ENCODE measurements at places on chromosomes 4 and X.

DNA sequence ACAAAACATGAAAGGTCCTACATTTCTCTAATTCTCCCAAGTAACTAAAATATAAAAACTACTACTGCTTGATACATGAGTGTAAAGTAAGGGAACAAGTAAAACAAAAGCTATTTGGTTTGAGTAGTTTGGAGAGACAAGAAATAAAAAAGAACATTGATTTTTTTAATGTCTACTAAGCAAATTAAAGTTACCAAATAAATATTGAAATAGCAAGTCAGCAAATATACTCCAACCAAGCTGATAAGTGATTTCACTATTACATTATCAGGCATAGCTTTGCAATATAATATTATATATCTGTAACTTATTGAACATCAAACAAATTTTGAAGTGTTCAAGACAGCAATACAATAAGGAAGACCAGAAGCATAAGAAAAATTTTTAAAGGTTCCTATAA, 60.3 kb downstream of the LCORL start:
- DNase-seq = no peak

DNA sequence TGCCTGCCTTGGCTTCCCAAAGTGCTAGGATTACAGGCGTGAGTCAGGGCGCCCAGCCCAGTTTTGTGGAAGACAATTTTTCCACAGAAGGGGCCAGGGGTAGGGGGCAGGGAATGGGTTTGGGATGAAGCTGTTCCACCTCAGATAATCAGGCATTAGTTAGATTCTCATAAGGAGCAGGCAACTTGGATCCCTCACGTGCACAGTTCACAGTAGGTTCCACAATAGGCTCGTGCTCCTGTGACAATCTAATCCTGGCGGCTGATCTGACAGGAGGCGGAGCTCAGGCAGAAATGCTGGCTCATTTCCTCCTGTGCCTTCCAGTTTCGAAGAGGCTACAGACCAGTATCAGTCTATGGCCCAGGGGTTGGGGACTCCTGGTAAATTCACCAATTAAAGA, 491.6 kb upstream of the AADAT start:
- no peak for DNase-seq

GRCh38 chr4:20839957-20840356, 139.7 kb downstream of the PACRGL start:
- DNase-seq = peak; percentile 92

- peak; percentile 76 for DNase-seq
Measured at GRCh38 chr4:173025131-173025530, 143.5 kb upstream of the GALNT7 start.

GRCh38 chr4:10180927-10181744, 64.5 kb upstream of the WDR1 start:
- DNase-seq = no peak

DNA sequence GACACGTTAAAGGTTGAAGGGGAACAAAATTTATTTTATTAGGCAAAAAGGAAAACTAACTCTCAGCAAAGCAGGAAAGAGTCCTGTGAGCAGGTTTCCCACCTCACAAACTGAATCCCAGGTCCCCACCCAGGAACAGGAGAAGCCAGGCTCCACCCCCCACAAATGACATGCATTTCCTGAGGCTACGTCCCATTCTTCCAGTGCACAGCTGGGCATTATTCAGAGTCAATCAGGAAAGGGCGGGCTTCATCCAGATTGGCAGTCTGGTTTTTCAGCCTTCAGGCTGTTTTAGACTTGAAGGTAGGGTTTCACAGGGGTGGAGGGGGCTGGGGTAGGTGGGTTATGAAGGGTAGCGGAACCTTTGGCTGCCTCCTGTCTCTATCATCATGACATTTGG, 11.9 kb upstream of the ASIC5 start:
- DNase-seq = no peak

DNA sequence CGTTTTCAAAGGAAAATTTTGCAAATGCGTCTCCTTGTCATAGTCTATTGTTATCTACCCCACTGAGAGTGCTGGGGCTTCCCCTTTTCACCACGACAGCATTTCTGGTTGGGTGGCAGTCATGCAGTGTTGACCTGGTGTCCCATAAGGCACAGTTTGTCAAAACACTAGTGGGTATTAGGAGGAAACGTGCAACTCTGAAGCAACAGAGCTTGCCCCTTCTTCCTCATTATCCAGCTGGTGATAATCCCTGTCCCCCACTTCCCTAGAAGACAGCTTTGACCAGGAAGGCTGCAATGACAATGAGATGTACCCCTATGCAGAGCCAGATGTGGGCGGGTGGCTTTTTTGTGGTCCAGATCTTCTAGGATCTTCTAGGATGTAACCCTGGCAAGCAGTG, 1.8 kb downstream of the TBC1D1 start:
- DNase-seq = no peak

GRCh38 chrX:16177260-16177659, 10.0 kb downstream of the MAGEB17 start:
- DNase-seq = no peak

DNA sequence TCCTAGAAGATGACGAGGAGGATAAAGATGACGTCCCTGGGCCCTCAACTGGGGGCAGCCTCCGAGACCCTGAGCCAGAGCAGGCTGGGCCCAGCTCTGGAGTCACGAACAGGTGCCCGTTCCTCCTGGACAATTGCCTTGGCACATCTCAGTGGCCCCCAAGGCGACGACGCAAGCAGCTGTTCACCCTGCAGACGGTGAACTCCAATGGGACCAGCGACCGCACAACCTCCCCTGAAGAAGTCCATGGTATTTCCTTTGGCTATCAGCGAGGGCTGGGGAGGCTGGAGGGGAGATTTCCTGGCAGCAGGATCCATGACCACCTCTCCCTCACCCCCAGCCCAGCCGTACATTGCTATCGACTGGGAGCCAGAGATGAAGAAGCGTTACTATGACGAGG, 11.9 kb downstream of the USP11 start:
- DNase-seq = no peak

- DNase-seq = peak; percentile 93
Measured at GRCh38 chr4:38529189-38530115, 134.5 kb upstream of the KLF3 start.

DNA sequence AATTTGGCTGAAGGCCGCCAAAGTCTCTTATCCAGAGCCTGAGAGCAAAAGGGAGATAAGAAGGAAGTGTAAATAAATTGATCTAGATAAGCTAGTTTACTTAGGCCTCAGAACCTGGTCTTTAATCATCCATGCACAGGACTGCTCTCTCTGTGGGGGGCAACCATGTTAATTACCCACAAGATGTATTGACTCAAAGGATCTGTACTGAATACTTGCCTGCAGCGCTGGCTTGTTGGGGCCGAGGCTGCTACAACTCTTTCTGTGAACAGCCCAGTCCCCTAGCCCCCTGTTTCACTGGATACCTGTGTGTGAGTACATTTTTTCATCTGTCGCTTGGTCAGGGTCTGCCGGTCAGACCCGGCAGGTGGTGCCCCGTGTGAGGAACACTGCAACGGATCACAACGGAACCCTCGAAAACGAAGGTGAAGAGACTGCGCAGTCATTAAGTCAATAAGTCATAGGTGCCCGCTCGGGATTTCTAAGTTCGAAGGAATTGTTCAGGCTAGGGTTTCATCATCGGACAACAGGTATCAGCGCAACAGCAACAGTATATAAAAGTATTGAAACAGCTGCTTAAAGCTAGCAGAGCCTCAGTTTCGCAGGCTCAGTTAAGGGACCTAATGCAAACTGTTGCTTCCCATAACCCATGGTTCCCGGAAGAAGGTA, 8.3 kb downstream of the MAGEA11 start:
- DNase-seq = no peak

DNA sequence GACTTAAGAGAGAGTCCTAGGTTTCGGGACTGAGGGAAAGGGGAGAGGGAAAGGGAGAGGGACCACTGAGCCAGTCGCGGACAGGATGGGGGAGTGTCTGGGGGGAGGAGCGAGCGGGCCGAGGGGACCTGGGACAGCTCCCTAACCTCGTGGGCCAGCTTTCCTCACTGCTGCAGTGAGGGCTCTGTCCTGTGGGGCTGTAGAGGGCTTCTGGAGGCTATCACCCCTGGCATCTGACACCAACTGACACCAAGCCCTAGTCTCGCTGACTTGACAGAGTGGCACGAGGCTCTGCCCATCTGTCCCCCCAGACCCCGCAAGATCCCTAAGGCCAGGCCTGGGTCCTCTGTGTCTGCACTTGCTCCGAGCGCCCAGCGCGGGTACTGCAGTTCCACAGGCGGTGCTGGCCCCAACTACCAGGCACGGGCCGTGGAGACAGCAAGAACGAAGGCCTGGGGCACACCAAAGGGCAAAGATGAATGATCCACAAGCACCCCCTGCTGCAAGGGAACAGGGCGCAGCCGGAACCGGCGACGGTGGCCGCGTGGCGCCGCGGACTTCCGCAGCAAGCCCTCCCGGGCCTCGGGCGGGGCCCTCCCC, 465 bp downstream of the HAUS7 start:
- DNase-seq = no peak

DNA sequence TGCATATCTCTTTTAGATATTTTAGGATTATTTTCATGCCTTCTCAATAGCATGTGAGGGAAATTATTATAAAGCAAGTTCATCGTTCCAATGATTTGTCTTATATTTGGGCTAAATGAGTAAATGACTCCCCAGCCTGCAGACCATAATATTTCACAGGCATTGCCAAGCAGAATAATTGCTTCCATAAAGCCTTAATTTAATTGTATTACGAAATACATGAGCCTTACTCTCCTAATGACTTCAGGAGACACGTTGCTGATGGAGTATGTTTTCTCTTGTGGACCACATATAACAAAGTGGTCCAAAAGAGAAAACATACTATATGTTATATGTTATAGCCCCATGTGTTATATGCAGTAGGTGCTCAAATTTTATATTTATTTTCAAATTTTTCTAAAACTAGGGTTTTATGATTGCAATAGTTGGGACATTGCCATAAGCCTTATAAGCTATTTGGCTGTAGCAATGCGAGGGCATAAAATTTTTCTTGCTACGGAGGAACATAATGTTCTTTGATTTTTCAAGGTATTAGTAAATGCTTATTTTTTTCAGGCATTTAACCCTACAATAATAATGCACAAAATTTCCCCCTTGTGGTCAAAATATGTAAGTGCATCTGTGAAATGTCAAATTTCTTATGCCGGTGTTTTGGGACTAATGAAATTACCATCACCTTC, 26.2 kb upstream of the TMPRSS11D start:
- DNase-seq = peak; percentile 19

- peak; percentile 66 for DNase-seq
Measured at GRCh38 chrX:25049357-25049756, 33.6 kb upstream of the ARX start.

DNA sequence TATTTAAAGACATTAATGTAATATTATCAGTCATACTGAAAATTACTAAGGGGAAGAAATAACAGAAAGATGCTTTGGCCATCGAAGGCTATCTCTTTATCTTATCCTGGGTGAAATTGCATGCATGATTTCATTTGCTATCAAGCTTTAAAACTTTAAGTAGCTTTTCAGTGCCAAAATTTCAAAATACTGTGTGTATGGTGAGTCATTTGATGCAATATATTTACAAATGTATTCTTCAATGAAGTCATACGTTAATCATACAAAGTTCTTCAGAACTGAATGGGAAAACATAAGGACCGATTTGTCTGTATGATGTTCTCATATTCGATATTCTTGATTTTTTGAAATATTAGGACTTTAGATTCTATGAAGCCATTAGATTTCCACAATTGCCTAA, 1295.8 kb upstream of the AGA start:
- DNase-seq = no peak

DNA sequence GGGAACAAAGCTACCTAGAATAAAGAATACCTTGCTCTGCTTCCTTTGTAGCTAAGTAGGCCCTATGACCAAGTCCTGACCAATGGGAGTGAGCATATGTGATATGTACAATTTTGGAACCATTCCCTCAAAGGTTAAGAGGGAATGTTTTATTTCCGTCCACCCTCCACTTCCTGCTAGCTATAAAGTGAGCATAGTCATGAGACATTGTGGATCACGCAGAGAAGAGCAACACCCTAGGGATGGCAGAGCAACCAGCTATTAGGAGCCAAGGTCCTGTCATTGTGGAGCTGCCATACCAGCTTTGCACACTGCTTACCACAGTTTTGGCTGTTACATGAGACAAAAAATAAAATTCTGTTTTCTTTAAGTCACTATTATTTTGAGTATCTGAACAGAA, 45.8 kb upstream of the RNF128 start:
- DNase-seq = no peak

DNA sequence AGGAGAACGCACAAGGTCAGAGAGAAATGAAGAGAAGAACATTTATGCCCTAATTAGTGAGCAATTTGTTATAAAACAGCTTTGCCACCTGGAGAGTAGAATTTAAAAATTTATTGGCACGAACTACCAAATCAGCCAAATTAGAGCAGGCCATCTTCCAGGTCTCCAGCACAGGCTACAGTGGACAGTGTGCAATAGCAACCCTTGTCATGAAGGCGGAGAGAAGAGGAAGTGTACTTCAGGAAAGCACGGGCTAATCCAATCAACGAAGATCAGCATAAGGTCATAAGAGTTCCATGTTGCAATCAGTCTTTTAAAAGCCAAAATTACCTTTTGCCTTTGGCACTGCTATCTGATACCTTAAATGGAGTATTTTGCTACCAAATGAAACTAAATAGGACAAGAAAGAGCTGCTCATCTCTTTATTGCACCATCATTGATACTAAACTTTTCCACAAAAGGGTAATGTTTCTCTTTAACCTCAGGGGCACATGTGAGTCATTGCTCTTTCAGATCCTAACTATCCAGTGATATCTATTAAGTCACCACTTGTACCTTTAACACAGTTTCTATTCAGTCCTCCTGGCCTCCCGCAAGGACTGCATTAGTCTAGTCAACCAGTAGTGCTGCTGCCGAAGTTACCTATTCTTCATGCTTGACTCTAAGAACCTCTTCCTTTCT, 19.9 kb downstream of the ANK2 start:
- peak; percentile 86 for DNase-seq

DNA sequence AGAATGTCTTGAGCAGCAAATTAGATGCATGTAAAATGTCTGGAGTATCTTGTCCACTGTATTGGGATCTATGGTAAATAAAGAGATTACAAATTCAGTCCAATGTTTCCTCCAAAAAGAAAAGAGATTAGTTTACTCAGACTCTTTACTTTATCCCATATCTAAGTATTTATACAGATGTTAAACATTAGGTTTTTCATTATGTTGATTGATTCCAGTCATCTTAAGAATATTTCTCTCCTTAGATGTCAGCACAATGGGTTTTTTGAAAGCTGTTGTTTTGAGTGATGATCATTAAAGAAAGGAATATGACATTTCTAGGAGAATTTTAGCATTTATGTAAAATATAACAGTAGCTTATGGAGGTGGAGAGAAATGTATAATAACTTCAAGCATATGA, 938.9 kb downstream of the C4orf33 start:
- DNase-seq = no peak

DNA sequence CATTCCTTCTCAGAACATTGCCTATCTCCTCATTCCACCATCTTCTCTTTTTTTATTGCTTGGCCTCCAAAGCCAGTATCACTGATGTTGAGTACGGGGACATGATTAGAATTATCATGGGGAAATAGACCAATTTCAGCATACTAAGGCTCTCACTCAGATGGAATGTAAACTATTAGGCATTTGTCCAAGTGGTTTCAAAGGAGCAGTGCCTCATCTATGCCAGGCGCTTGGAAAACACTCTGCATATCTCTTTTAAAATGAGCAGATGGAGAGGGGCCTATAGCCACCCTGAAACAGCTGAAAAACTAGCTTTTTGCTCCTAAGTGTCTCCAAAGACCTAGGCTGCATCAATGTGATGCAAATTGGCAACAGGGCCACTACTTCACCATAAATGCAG, 150.8 kb upstream of the DIPK2B start:
- DNase-seq = peak; percentile 53

- no peak for DNase-seq
Measured at GRCh38 chrX:96833333-96833732, 50.4 kb upstream of the RPA4 start.

- no peak for DNase-seq
Measured at GRCh38 chr4:187075514-187075913, 351.9 kb upstream of the FAT1 start.

- no peak for DNase-seq
Measured at GRCh38 chr4:140249351-140249750, 95.4 kb upstream of the MAML3 start.
